ENCODE measurements at places on chromosomes 2 and 18.

- DNase-seq, result no peak
Observed at GRCh38 chr18:21109936-21110712, 1.5 kb downstream of the ROCK1 start.

DNA sequence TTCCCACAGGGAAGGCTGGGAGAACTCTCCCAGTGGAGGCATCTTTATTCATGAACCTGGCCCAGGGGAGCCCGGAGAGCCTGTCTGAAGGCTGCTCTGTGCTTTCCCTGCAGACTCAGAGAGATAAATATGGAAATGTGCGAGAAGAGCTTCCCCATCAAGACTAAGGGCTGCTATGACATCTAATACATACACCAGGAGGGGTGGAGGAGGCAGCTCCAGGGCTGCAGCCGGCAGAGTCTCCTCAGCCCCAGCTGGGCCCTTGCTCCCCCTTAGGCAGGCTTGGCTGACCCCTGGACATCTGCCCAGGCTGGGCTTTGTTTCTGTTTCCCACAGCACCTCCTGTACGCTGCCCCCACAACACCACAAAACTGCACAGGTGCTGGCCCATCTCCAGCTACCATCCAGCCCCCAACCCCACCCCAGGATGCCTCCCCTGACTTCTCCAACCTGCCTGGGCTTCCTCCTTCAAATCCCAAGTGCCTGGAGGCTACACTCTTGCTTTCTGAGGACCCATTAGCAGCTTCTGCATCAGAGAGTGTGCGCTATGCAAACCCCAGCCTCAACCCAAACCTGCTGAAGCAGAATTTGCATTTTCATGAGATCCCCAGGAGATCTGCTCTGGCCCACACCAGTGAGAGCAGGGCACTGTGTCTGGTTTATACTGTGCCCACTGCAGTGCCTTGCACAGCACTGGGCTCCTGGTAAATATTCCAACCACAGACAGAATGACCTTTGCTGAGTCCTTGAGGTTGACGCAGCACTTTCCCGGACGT is 96.8 kb downstream of the VSNL1 start:
- no peak for DNase-seq

GRCh38 chr2:6590442-6590841 is 275.3 kb downstream of the CMPK2 start:
- DNase-seq, result no peak

DNA sequence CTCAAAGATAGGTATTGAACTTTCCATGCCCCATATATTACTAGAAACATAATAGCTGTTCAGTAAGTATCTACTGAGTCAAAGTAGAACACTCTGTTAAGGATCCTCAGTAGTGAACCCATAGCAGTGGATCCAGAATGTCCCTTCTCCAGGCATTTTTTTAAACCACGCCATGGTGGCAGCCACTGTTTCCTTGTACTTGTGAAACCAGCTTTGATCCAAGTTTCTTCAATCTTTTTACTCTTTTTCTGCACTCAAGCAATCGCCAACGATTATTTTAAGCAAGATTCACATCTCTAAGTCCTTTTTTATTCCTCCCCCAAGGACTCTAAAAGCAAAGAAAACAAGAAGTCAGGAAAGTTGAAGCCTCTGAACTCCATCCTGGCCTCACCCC is 291.2 kb upstream of the SLC14A2 start:
- no peak for DNase-seq

DNA sequence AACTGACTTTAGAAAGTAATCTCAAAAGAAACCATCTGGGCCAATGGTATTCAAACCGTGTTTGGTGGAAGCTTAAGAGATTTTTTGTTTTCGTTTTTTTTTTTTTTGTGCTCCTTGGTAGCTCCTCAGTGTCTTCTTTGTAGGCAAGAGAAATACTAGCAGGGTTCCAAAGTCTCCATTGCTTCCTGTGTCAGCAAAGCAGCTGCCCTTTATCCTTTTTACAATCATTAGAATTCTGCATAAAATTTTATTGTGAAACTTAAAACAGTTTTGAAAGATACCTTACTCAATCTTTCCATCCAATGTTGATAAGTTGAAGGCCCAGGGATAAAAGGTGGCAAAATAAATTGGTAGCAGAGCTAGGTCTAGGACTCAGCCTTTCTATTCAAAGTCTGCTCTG is 479 bp downstream of the IL1F10 start:
- DNase-seq, result no peak

DNA sequence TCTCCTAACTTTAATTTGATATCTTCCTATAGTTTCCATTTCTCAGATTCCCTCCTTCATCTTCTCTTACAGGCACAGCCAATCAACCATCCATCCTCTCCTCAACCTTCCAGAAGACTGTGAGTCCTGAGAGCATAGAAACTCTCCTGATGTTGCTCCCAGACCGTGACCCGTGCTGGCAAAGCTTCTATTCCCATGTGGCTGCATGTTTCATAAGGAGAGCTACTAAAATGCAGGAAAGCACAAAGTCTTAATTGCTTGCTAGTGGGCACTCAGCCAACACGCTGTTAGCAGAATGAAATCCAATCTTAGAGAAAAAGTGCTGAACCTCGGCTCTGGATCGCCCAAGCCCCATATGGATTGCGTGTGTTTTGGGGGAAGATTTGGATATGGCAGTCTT is 1244.7 kb upstream of the ZEB2 start:
- no peak for DNase-seq

DNA sequence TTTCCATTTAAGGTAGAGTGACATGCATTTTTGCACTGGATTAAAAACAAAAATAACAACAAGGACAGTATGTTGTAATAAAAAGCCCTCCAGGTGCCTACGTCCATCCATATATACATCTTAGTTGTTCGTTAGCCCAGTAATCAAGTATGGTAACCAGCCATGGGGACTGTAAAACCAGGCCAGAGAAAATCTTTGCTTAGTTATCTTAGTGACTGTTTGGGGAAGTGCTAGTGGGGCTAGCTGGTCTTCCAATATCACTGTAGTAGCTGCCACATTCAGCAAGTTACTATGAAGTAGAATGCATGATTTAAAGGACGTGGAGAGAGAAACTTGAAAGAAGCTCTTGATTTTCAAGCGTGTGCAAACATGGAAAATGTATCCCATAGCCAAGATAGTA is 95.9 kb upstream of the STON1 start:
- no peak for DNase-seq

GRCh38 chr2:70214365-70214764 is 23.5 kb upstream of the C2orf42 start:
- no peak for DNase-seq

DNA sequence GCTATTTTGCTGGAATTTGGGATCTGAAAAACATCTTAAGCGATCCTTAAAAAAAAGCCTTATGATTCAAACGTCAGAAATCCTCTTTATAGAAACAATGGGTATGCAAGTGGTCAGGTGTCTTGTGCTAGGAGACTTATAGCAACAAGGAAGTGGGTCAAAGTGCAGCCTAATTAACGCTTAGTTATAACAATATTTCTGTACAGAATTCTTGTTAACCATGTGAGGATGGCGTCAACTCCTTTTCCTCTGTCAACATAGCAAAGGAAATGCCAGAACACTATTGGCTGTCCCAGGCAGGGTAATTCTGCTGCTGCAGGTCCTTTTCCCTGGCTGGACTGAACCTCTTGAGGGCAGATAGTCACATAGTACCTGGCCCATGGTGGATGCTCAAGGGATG is 189.4 kb downstream of the MSH2 start:
- DNase-seq, result no peak

DNA sequence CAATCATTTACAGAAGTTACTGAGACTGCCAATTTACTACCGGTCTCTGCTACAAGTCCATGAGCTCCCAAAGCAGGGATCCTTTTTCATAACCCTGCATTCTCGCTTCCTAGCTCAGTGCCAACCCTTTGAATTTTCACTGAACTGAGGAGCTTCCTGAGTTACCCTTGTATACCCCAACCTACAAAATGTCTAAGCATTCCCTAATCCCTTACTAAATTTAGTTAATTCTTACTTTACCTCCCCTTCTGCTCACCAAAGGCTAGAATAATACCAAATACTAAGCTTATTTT is 9.6 kb downstream of the MAT2A start:
- DNase-seq, result no peak

Measured in erythroblast (primary cell).